ENCODE measurements at places on chromosomes 12 and 14.

- no peak for DNase-seq
- H3K4me1 ChIP-seq, result no peaks in the 10 kb centered on the region
- no peaks in the 10 kb centered on the region for H3K36me3 ChIP-seq
- no peak overlapping the region for H3K4me3 ChIP-seq
Observed at GRCh38 chr14:64247195-64247594, 47.0 kb downstream of the ESR2 start.

GRCh38 chr12:123847019-123847418 lies 84.9 kb downstream of the DNAH10 start:
- H3K36me3 ChIP-seq, result no peaks in the 10 kb centered on the region
- no peaks in the 10 kb centered on the region for H3K4me1 ChIP-seq
- peaks cover 14% of the 10 kb centered on the region for H3K27me3 ChIP-seq

GRCh38 chr12:101200145-101200544 lies 9.9 kb downstream of the SLC5A8 start:
- no peak overlapping the region for H3K27ac ChIP-seq
- no peak overlapping the region for H3K4me3 ChIP-seq
- H3K4me1 ChIP-seq, result peaks cover 6% of the 10 kb centered on the region
- no peak for DNase-seq

DNA sequence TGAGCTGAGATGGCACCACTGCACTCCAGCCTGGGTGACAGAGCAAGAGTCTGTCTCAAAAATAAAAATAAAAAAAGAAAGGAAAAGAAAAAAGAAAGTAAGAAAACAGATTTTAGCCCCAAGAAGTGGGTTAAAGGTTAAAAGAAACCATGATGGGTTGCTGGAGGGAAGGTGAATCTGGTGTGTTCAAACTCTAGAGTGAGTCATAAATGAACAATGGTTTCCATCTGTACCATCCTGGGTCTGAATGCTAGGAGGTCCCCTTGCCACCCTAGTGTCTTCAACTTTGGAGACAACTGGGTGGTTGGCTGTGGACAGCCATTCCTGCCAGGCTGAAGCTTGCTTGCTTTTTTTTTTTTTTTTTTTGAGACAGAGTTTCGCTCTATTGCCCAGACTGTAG lies 1.6 kb upstream of the RPS26 start:
- no peak for DNase-seq
- peaks cover 3% of the 10 kb centered on the region for H3K27me3 ChIP-seq
- H3K4me1 ChIP-seq, result peaks cover 73% of the 10 kb centered on the region
- H3K27ac ChIP-seq, result no peak overlapping the region
- peak overlapping the region; percentile 98 for H3K4me3 ChIP-seq

DNA sequence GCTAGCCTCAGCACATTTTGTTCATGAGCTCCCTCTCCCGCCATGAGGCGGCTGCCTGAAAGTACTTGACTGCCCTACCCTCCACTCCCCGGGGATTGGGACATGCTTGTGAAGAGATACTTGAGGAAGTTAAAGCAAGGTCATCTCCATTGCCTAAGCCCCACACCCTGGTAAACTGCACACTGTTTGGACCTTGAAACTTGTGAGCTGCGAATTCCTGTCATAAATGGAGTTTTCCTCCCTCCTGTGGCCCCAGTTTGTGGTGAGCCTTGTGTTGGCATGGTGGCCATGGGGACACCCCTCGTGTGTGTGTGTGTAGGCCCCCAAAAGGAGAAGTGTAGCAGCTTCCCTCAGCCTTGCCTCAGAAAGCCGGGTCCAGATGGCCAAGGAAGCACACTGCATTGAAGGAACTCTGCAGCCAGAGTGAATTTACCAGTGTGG lies 395.5 kb downstream of the ZFP36L1 start:
- no peak overlapping the region for H3K4me3 ChIP-seq
- peak overlapping the region; percentile 97 for H3K27ac ChIP-seq
- H3K27me3 ChIP-seq, result no peaks in the 10 kb centered on the region
- peaks cover 92% of the 10 kb centered on the region for H3K4me1 ChIP-seq

- H3K4me3 ChIP-seq, result no peak overlapping the region
- H3K36me3 ChIP-seq, result peaks cover 46% of the 10 kb centered on the region
- H3K27ac ChIP-seq, result no peak overlapping the region
- H3K4me1 ChIP-seq, result peaks cover 7% of the 10 kb centered on the region
- DNase-seq, result no peak
Observed at GRCh38 chr12:79615596-79616560, 74.9 kb downstream of the PAWR start.
